Activated CD4-positive, alpha-beta T cell treated with anti-CD3 and anti-CD28 coated beads for 48 hours (primary cell): ENCODE measurements at places on chromosomes 16 and 17.

- peak; percentile 30 for DNase-seq
Measured at GRCh38 chr17:2271985-2272702, 31.4 kb downstream of the SMG6 start.

- no peak for DNase-seq
Measured at GRCh38 chr16:51524555-51525373, 373.7 kb upstream of the SALL1 start.

DNA sequence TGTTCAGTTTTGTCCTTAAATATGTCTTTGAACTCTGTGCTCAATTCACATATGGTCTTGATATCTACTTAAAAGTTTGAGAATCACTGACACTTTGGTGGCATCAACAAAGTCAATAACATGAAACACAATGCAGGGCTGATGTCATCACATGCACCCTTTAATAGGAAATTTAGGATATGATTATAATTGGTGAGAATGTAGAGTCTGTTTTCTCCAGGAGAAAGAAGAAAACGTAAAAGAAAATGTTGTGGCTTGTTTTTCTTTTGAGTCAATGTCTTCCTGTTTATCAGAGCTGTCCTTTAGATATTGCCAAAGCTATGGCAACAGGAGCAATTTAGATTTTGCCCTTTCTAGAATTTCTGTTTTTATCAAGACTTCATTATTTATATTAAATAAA is 396.9 kb downstream of the CDH13 start:
- no peak for DNase-seq

GRCh38 chr17:68505951-68506350 is 6.3 kb upstream of the PRKAR1A start:
- DNase-seq: no peak

DNA sequence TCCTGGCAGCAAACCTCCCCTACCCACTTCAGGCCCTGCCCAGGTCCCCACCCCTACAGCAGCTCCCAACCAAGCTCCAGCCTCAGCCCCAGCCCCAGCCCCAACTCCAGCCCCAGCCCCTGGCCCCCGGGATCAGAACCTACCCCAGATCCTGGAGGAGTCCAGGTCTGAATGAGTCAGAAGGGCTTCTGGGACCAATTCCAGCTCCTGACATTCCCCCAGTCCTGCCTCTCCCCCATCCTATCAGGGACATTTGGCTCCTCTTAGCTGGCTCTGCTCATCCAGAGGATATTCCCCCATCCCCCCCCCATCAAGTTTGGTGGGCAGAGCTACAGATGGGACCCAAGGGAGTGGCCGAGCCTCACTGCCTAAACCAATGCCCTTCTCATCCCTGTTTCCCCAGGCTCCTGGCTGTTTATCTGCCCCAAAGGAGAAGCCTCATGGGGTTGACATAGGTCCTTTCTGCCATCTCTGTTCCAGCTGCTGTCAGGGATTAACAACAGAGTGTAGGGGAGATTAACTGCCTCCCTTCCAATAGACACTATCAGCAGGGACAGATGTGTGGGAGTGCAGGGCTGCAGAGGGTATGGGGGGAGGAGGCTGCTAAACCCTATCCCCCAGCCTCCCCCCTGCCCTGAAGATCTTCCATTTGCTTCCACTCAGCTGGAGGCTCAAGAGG is 16.5 kb downstream of the CNTNAP1 start:
- no peak for DNase-seq

DNA sequence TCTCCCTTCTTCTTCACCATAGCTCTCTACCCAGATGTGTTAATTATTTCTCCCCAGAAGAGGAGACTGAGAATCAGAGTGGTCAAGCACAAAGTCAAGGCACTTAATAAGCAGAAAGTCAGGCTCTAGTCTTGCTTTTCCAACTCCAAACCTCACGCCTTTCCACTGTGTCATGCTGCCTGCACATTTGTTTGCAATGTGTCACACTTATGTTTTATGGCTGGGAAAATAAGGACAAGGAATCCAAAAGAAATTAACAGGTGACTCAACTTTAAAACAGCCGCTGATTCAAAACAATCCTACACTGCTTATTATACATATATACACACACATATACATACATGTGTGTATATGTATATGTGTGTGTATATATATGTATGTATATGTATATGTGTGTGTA is 255.7 kb upstream of the DYNLRB2 start:
- no peak for DNase-seq

- no peak for DNase-seq
Measured at GRCh38 chr16:55811811-55812210, 21.1 kb downstream of the CES1 start.

DNA sequence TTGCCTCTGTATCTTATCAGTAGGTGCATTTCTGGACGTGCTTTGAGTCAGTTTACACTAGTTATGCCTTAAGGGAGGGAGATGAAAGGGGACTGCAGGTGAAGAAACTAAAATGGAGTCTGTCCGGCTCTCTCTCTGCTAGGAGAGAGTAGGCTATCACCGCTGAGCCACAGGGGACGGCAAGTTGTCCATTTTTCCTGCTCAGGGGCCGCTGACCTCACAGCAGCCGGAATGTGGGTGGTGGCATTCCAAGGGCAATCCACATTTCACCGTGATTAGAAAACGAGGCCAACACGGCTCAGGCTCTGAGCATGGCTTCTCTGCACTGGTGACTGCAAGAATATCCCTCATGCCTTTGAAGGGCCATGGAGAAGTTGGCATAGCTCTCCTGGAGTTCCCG is 19.0 kb upstream of the KLHDC4 start:
- no peak for DNase-seq

DNA sequence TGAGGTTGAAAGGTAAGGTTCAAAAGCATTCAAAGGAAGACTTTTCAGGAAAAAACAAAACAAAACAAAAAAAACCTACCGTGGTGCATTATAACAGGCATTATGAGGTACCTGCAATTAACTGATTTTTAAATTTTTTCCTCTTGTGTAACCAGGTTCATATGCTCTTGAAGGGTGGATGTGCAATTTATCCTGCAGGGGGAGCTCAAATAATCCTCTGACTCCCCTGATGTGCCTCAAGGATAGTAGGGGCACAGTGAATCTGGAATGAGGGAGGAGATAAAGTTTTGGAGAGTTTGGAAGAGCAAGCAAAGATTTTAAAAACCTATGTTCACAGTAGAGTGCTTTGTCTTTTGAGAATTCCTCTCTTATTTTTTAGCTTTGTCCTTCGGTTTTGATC is 1349.4 kb downstream of the CDH8 start:
- DNase-seq: no peak

DNA sequence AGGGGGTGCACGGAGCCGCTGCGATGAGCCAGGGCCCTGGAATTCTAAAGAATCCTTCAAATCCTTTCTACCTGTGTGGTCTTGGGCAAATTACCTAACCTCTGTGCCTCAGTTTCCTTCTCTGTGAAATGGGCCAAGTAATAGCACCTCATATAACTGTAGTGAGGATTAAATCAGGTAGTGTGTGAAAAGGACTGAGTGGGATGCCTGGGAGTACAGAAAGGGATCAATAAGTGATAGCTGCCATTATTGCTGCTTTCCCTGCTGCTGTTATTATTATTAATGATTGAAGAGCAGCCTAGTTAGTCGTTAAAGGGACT is 958 bp downstream of the SCNN1G start:
- DNase-seq: no peak

- DNase-seq: peak; percentile 57
Measured at GRCh38 chr17:44557651-44558285, 484 bp downstream of the FZD2 start.

DNA sequence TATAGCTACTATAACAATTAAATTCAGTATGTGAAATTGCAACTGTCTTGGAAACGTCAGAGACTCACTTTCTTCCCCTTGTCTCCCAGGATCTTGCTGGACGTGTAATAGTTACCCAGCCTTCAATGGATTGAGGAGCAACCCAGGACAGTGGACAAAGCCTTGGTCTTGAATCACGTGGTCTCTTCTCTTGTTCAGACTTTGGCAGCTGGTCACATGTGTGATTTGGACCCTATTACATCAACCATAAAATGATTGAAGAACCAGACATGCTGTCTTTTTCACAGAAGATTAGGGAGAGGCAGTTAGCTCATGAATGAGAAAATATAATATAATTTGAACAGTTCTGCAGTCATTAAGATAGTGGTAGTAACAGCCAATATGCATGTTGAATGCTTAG is 1085.5 kb upstream of the RBFOX1 start:
- DNase-seq: no peak

DNA sequence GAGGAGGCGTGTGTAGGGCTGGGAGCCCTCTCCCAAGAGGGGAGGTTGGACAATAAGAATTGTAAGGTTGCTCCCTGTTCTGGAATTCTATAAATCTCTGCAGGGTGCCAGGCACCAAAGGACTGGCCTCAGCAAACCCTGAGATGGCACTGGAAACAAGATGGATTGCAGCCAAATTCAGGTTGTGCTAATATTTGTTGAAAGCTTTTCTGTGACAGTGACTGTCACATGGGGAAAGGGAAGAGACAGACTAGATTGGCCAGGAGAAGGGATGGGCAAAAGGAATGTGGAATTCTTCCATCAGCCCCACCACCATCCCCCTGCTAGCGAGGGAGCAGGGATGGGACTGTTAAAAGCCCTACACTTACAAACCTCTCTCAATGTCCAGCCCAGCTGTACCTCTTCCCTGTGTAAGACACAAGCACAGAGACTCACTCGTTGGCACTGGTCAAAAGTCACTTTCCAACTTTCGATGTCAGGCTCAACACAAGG is 62.4 kb downstream of the SOX9 start:
- no peak for DNase-seq

DNA sequence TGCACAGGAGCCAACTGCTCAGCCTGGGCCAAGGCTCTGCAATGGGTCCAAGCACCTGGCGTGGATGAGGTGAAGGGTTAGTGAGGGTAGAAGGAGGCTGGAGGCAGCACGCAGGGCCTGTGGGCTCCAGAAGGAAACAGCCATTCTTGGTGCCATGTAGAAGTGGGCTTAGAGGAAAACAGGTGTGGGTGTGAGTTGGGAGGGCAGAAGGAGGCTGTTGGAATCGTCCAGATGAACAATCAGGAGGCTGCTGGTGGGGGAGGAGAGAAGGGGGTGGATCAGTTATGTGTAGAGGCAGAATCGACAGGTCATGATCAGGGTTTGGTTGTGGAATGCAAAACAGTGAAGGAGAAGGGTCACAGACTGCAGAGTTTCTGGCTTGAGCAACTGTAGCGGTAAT is 51.7 kb upstream of the ALDH3A2 start:
- DNase-seq: no peak

DNA sequence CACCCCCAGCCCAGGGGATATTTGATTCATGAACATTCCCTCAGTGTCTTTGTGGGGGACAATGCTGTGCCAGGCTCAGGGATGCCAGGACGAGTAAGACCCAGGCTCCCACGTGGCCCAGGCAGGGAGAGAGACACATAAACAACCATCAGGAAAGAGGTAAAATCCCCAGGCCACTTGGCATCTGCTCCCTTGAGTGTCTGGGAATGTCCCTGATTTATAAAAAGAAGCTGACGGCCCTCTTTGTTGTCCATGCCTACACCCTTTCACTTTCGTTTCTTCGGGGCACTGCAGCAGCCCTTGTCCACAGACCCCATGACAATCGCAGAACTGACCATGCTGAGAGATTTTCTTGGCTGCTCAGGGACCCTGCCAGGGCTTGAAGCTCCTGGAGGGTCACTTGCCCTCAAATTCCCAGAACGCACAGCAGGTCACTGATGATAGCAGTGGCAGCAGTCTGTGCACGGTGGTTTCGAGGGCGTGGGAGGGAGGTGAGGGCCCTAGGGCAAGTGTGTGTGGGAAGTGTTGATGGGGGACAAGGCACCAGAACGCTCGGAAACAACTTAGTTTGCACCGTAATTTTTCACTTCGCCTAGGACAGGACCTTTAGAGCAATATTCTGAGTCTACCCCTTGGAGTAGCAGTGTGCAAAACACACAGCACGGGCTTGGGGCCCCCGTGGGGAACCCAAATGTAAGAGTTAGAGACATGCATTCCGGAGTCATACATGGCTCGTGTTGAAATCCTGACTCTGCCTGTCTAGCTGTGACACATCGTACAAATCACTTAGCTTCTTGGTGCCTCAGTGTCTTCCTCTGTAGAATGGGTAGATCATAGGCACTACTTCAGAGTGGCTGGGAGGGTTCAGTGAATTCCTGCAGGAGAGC is 4.7 kb downstream of the NOD2 start:
- DNase-seq: peak; percentile 74

GRCh38 chr17:81346908-81347349 is 48.3 kb upstream of the BAHCC1 start:
- DNase-seq: no peak

DNA sequence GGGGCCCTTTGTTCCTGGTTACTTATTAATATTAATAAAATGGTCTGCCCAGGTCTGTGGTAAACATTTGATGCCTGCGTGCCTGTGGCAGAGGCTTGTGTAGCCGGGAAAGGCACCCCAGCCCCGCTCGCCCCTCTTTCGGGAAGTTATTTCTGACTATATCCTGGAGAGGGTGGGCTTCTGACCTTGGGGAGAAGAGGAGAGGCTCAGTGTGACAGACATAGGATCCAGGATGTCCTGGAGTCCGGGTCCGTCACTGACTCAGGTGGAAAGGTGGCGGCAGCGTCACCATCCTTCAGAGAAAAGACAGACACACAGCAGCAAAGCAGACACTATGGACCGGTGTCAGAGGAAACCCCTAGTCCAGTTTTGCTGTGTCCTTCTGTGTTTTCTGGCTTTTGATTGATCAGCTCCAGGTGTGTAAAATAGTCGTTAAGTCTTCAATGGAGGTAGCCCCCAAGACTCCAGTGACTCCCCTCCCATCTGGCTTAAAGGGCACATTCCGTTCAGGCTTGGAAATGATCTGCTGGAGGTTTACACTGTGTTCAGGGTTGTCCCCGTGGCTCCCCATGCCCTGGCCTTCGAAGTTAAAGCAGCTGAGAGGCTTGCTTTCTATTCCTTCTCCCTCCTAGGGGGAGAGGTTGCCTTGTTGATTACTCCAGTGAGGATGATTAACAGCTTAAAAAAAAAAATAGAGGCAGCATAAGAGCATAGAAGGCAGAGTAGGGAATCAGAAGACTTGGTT is 81.6 kb downstream of the CCDC182 start:
- no peak for DNase-seq

- no peak for DNase-seq
Measured at GRCh38 chr16:68475071-68475470, 26.8 kb upstream of the SMPD3 start.

GRCh38 chr16:56669840-56670619 is 416 bp downstream of the MT1H start:
- DNase-seq: no peak

DNA sequence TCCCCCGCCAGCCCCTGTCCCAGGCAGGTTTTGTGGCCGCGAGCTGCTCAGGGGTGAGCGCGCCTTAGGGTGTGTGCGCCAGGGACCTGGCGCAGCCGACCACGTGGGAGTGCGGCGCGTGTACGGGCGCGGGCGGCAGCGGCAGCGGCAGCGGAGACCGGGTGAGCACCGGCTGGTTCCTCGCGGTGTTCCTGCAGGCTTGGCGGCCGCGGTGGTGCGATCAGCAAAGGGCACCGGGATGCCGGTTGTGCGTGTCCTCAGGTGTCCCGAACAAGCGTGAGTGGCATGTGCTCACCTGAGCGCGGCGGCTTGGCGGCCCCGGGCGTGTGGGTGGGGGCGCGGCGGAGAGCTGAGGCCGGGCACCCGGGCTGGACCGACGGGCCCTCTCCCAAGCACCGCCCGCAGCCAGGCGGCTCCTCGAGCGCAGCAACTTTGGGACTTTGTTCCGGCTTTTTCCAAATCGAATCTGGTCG is 381 bp upstream of the HSD11B2 start:
- DNase-seq: peak; percentile 46
